ENCODE measurements at places on chromosomes 6 and 20. TPM values are rescaled to one million over a fixed set of nuclear protein-coding genes. Genes with fewer than 3 reads are reported as not detected.

The SLC17A9 gene
- polyA plus RNA-seq = 0.20 TPM

The GRM4 gene
- 0.92 TPM for polyA plus RNA-seq

The BPI gene
- 0.61 TPM for polyA plus RNA-seq

The CLPSL1 gene
- polyA plus RNA-seq = not detected

The VIP gene
- 0.27 TPM for polyA plus RNA-seq

The GTSF1L gene
- polyA plus RNA-seq = not detected

The PROKR2 gene
- not detected for polyA plus RNA-seq

The IL17A gene
- polyA plus RNA-seq = not detected

The HLA-DOA gene
- polyA plus RNA-seq = 1.4 TPM

The ECT2L gene
- polyA plus RNA-seq = 0.07 TPM

The DEFB121 gene
- polyA plus RNA-seq = not detected

The SNAP25 gene
- 237 TPM for polyA plus RNA-seq

The PI3 gene
- polyA plus RNA-seq = not detected

The PTGIS gene
- 0.63 TPM for polyA plus RNA-seq

The SNX5 gene
- polyA plus RNA-seq = 39.1 TPM

The PRDM13 gene
- polyA plus RNA-seq = 2.5 TPM

The TAAR8 gene
- polyA plus RNA-seq = not detected

The LIN28B gene
- not detected for polyA plus RNA-seq

The ARHGAP40 gene
- not detected for polyA plus RNA-seq

The LST1 gene
- polyA plus RNA-seq = 11.2 TPM

The CENPW gene
- polyA plus RNA-seq = 31.8 TPM

The POU5F1 gene
- polyA plus RNA-seq = not detected

The MEI4 gene
- polyA plus RNA-seq = not detected

The CCDC170 gene
- 0.31 TPM for polyA plus RNA-seq

The CNR1 gene
- 3.9 TPM for polyA plus RNA-seq

The GSTA3 gene
- polyA plus RNA-seq = not detected

The CASS4 gene
- 1.0 TPM for polyA plus RNA-seq

The HLA-G gene
- polyA plus RNA-seq = not detected

The ADGRB3 gene
- 6.2 TPM for polyA plus RNA-seq

The NRSN1 gene
- 123 TPM for polyA plus RNA-seq

The C6orf136 gene
- polyA plus RNA-seq = 41.1 TPM

The LSM14B gene
- 171 TPM for polyA plus RNA-seq

All from brain (organoid and tissue), 16 donors.